ENCODE measurements at places on chromosomes 11 and 22.

GRCh38 chr22:21698430-21699329, 32.9 kb downstream of the PPIL2 start:
- DNase-seq, result no peak

DNA sequence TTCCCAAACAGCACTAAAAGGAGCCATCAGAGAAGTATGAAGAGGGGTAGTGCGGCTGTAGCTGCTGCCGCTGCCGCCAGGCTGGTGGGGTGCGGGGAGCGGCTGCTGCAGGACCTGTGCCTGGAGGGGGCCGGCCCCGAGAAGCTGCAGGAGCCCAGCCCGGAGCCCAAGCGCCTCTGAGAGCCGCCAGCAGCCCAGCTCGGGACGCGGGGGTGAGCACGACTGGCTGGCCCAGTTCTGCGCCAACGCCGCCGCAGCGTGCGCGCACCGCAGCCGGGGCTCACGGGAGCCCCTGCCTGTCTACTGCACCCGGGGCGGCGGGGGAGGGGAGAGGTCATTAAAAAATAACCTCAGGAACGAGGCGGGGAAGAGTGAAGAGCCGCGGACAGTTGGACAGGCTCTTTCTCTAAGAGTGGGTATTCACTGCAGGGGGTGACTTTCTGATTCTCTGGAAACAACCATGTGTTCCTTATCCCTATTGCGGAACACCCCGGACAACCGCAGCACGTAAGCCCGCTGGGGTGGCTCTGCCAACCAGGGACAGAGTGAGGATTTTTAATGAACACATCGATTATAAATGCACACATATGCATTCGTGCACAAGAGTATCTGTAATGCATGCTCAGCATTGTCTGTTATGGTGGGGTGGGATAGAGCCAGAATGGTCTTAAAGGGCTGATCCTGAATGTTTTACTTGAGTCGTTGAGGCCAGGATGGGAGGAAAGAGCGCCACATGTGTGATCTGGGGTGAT, 453 bp downstream of the GAS2 start:
- peak; percentile 62 for DNase-seq

- peak; percentile 49 for DNase-seq
These were observed 6.6 kb downstream of the APOL4 start for GRCh38 chr22:36194971-36195370.

DNA sequence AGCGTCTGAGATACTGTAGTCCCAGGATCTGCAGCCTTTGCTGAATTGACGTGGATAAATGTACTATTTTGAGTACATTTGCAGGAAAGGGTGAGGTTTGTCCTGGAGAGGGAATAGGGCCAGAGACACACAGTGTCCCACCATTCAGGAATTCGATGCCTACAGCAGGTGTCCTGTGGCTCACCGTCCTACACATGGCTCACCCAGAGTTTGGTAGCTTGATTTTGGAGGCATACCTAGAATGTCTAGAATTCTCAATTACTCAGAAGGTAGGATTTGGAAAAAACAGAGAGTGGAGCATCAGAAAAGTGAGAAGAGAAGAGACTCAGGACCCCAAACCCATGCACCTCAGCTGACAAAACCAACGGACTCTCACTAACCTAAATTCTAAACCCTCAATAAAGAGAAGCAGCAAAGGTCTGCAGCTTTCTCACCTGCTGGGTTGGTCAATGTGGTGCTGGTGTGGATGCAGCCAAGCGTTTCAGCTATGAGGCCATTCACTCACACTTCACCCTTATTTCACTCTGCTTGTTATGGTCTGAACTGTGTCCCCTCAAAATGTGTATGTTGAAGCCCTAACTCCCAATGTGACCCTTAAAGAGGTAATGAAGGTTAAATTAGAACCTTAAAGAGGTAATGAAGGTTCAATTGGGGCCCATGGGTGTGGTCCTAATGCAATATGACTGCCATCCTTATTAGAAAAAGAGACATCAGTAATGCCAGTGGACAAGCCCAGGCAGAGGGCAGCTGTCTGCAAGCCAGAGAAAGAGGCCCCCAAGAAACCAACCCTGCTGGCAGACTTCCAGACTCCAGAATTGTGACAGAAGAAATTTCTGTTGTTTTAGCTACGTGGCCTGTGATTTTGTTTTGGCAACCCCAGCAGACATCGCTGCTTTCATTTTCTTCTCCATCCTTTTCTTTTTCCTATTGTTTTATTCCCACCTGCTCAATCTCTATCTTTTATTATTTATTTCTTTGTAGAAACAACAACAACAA, 187.8 kb downstream of the SNX19 start:
- DNase-seq, result no peak

GRCh38 chr11:2908130-2908529, 21.1 kb downstream of the PHLDA2 start:
- no peak for DNase-seq

DNA sequence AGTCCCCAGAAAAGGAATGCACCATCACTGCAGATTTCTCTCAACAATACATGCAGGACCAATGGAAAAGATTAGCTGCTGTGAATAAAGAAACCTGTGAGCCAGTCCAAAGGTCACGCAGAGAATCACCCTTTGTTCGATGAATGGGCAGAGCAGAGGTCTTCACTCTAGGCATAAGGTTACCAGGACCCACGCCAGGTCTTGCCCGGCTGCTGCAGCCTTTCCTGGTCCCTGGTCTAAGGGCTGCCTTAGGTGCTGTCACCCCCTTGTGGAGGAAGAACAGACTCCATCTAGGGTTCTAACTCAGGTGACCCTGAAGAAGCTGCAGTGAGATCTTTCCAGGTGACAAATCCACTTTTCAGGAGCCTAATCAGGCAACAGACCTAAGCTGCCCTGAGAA, 29.0 kb upstream of the NAP1L4 start:
- peak; percentile 42 for DNase-seq

DNA sequence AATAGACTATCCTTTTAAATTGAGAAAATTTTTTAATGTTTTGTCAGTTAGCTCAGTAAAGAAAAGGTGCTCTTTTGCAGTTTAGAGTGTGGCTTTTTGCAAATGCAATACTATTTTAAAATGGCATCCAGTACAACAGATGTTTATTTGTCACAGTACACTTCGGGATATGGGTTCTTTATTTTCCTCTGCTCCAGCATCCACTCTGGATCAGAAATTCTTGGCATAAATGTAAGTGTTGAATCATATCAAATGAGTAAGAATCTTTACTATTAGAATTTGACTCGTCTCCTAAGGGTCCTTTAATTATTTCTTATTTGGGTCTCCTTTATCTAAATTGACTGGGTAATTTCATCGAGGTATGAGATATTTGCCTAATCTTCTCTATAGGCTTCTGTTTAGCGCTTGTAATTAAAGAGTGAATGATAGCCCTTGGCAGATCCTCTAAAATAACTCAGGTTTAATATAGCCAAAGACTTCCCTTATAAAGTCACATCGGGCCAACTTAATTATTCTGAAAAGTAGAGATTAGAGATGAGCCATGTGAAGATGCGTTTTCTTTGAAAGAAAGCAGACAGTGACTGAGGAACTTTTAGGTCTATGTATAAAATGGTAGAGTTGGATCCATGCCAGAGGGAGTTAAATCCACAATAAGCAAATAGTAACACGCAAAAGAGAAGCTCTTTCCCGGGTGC, 132.7 kb downstream of the CASP12 start:
- DNase-seq, result no peak

GRCh38 chr11:29173660-29174062, 843.2 kb downstream of the KCNA4 start:
- peak; percentile 25 for DNase-seq

GRCh38 chr11:10866893-10867331, 9.1 kb upstream of the ZBED5 start:
- DNase-seq, result no peak

DNA sequence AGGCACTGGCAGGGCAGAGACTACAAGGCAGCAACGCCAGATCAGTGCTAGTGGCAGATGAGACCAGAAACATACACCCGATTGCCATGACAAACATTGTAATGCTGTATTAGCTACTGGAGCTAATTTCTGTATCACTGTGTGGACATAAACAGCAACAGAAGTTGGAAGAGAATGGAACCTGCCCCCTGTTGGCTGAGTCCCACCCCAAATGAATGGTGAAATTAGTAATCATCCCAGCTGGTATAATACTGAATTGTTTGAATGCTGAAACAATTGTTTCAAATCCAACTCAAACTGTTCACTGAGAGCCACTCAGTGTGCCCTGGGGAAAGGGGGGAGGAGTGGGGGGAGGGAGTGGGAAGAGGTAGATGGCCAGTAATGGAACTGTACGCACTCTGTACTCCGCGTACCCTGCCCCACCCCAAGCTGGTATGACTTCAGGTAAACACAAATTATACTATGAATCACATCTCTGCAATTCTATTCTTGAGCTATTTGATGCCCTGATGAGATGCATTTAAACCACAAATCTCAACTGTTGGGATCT, 11.2 kb upstream of the BIRC3 start:
- DNase-seq, result peak; percentile 59

DNA sequence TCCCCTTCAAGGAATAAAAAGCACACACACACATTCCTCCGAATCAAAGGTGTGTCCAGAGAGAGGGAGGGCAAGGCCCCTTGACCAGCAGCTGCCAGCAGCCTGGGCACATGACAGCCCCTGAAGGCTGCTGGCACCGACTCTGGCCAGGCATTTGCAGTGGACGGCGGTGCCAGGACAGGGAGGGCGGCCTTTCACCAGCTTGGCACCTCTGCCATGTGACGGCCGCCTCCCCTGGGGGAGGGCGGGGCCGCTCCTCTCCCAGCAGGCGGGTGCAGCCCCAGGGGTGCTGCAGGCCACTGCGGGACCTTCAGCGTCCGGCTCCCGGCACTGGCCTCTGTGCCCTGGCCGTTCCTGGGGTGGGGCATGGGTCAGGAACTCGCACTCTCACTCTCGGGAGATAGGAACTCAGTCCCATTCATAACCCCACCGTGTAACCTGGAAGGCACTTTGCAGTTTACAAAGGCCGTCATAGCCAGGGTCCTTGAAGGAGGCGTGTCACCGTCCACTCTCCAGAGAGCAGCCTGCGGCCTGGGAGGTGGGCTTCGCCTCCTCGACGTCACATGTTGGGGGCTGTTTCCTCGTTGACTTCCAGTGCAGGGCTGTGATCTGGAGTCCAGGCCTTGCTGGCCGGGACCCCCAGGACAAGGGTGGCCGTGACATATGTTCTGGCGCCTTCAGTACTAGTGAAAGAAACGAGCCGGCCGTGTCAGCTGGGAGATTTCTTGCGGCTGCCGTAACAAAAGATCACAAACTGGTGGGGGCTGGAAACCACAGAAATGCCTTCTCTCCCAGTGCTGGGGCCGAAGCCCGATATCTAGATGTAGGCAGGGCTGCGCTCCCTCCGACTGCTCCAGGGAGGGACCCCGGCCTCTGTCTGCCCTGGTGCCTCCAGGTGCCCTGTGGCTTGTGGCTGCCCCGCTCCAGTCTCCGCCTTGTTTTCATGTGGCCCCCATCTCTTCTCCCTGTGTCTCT, 39.9 kb upstream of the SMIM38 start:
- DNase-seq, result no peak

DNA sequence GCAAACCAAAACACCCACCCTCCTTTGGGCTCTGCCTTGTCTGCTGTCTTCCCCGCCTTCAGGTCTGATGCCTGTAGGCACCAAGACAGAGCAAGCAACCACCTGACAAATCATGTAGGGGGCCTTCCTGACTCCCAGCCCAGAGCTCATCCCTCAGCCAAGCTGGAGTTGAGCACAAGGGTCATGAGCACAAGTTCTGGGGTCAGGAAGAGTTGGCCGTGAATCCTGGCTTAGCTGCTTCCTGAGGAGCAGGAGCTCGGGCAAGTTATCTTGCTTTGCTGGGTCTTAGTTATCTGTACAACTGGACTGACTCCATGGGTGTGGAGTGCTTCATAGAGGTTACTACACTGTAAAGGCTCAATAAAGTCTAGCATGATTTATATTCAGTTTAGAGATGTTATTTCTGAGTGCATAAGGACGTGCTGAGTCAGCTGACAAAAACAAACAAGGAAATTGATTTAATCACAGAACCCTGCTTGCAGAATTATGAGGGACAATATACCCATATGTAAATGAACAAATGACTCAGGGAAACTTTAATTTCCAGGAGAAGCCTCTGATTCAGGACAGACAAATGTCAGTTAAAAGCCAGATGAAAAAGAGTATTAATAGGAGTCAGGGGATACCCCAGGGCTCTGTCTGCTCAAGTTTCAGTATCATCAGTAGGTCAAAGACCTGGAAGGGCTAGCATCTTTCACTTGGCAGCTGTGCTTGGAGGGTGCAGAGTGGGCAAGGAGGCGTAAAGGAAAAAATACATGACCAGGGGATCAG, 15.0 kb upstream of the APOA1 start:
- no peak for DNase-seq

- peak; percentile 50 for DNase-seq
These were observed 112.9 kb downstream of the SPON1 start for GRCh38 chr11:14075118-14076078.

GRCh38 chr11:128901653-128902514, 10.7 kb downstream of the KCNJ5 start:
- DNase-seq, result no peak

DNA sequence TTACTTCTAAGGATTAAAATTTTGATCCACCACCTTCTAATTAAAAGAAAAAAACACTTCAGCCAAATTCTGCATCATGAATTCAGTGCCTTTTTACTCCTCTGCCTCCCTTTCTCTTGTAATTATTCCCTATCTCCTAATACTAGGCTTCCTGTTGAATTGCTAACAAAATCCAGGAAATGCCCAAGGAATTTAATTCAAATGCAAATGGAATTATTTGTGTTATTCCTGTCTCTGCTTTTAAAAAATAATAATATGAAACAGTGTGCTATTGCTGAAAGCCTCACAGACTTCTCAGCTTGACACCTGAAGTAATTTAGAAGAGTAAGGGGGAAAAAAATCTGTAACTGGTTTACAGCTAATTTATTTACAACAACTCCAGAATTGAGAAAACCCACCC, 85.5 kb downstream of the DLG2 start:
- no peak for DNase-seq

DNA sequence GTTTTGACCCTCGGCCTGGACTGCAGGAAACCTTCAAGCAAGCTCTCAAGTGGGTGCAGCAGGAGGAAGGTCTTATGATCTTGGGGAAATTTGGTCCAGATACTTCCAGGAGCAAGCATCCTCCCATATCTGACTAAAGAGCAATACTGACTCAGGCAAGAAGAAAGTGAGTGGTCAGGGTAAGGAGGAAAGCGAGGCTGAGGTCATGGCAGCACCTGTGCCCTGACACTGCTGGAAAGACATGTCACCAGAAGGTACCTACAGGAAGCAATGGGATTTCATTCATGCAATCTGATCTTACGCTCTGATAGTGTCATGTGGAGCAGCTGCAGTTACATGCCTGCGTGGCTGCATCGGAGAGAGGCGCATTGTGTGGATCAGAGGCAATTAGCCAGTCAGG, 6.5 kb upstream of the TOP3B start:
- DNase-seq, result no peak

DNA sequence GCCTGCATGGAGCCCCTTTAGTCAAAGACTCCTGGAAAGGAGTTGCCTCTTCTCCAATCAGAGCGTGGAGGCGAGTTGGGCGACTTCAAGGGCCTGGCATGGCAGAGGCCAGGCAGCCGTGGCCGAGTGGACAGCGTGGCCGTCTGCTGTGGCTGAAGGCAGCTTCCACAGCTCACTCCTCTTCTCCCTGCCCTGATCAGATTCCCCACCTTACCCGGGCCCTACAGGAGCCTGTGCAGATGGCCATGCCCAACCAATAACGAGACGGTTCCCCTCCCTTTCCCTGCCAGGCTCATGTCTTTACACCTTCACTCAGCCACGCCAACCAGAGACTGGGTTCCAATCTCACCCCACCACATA, 20.0 kb upstream of the SLC22A12 start:
- DNase-seq, result no peak

- no peak for DNase-seq
These were observed 51.6 kb downstream of the DGCR2 start for GRCh38 chr22:19070397-19071169.

All from urothelium cell line (cell line).